ENCODE measurements at places on chromosomes 7 and 10.

GRCh38 chr10:122864194-122864592 lies 15.2 kb downstream of the FAM24B start:
- DNase-seq: no peak

DNA sequence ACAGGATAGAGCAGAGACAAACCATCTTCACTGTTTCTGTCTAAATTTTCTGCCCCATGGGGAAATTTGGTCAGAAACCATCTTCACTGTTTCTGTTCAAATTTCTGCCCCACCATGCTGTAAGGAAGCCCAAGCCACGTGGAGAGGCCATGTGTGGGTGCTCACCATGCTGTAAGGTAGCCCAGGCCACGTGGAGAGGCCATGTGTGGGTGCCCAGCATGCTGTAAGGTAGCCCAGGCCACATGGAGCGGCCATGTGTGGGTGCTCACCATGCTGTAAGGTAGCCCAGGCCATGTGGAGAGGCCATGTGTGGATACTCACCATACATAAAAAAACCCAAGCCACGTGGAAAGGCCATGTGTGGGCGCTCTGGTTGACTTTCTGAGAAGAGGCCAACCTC lies 1088.7 kb upstream of the AUTS2 start:
- DNase-seq: no peak

DNA sequence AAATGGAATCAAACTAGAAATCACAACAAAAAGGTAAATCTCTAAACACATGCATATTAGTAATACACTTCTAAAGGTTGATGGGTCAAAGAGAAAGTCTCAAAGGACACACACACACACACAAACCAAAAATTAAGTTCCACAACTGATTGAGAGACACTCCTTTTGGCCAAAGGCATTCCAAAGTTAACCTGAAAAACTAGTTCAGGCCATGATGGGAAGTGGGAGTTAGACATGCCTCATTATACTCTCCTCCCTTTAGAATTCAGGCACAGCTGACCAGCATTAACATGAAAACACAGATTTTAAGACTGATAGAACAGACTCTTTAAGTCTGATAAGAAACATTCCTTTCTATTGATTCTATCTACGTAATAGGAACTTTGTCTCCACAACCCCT lies 332.4 kb upstream of the IGFBP3 start:
- DNase-seq: no peak

DNA sequence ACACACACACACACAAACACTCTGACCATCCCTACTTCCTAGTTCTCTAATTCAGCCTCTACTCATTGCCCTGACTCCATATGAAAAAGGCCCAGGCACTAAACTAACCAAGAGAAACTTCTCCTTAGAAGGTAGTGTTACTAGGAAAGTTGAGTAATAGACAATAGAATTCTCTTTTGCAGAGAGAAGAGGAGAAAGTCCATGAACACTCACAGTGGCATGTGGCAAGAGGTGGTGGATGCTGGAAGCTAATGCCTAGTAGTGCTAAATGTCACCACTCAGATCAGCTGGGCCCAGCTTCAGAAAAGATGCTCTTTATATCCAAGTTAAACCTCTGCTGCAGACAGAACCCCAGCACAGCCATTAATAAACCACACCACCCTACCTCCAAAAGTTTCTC lies 58.2 kb downstream of the SORBS1 start:
- no peak for DNase-seq

- no peak for DNase-seq
Measured at GRCh38 chr7:22853674-22854157, 31.1 kb upstream of the TOMM7 start.

DNA sequence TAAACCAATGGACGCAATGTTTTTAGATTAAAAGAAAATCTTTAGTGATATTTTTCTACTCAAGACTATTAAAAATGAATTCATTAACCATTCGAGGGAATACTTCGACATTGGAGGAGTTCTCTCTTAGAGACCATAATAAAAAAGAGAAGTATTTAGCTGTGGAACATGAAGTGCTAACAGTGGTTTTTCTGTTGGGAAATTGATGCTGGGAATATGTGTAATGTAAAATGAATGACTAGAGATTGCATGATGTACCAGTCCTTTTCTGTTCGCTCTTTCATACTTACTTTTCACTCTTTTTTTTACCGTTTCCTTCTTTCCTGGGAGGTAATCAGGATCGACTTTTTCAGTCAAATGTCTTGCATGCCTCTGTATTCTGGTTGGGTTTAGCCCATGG lies 41.3 kb downstream of the ST7 start:
- DNase-seq: no peak

GRCh38 chr10:75018686-75019307 lies 92.7 kb upstream of the SAMD8 start:
- no peak for DNase-seq

- DNase-seq: no peak
Measured at GRCh38 chr7:4343272-4344247, 338.5 kb upstream of the FOXK1 start.

- no peak for DNase-seq
Measured at GRCh38 chr10:4262870-4263600, 478.0 kb upstream of the KLF6 start.

GRCh38 chr7:92415225-92415624 lies 32.1 kb upstream of the GATAD1 start:
- no peak for DNase-seq

DNA sequence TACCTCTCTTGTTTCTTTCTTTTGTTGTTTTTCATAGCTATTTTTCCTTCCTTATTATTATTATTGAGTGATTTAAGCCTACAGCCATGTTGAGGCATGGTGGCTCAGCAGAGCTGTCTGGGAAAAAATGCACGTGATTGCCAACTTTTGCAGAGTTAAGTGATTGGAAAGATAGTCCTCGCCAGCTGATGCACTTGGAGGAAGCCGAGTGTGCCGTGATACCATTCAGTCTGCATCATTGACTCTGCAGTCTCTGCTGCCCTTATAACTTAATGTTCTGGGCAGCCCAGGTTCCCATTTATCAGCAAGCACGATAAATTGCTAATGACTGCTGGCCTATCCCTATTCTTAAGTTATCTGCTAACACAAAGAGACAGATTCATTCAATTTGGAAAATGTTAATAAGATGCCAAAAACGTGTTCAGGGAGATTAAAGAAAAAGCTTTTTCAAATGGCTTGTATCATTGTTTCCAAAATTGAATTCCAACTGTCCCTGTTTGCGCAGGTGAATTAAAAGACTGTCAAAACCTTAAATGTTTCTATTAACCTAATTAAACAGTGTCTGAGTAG lies 232.9 kb upstream of the NPY start:
- DNase-seq: no peak

DNA sequence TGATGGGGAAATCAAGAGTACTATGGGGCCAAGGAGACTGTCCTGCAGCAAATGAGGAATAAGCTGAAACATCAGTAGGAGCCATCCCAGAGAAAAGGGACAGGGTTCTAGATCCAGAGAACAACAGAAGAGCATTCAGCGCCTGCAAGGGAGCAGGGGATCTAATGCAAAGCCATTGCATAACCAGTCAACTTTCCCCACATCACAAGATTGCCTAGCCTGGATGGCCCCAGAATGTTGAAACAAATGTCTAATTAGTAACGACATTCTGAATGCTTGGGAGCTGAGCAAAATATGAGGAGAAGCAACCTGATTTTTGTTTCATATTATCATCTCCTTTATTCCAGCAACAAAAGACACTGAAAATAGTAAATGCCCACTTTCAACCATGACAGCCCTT lies 2.7 kb upstream of the MPP7 start:
- DNase-seq: no peak

GRCh38 chr7:77910124-77910523 lies 111.6 kb downstream of the PHTF2 start:
- no peak for DNase-seq

GRCh38 chr7:81769891-81770727 lies at the start of gene HGF:
Gene HGF (minus strand): TSS chr7:81770047. CDS start chr7:81769971, 76 bp downstream.
- no peak for DNase-seq

- no peak for DNase-seq
Measured at GRCh38 chr10:129491123-129491734, 24.2 kb downstream of the MGMT start.

GRCh38 chr10:85458324-85458723 lies 908.3 kb downstream of the GRID1 start:
- no peak for DNase-seq

DNA sequence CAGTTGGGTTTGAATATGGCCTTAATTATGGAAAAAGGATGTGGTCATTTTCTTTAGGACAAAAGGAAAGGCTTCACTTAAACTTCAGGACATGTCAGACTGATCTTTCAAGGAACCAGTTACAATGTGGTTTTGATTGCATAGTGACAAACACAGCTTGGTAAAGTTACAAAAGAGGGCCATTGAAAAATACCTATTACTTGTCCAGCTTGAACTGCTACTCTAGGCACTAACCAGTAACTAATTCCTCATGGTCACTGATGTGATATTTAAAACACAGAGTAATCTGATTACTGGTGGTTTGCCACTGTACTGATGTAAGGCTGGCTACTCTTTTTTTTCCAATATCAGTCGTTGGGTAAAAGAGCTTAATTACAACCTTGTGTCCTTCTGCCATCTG lies 22.6 kb downstream of the TES start:
- no peak for DNase-seq

DNA sequence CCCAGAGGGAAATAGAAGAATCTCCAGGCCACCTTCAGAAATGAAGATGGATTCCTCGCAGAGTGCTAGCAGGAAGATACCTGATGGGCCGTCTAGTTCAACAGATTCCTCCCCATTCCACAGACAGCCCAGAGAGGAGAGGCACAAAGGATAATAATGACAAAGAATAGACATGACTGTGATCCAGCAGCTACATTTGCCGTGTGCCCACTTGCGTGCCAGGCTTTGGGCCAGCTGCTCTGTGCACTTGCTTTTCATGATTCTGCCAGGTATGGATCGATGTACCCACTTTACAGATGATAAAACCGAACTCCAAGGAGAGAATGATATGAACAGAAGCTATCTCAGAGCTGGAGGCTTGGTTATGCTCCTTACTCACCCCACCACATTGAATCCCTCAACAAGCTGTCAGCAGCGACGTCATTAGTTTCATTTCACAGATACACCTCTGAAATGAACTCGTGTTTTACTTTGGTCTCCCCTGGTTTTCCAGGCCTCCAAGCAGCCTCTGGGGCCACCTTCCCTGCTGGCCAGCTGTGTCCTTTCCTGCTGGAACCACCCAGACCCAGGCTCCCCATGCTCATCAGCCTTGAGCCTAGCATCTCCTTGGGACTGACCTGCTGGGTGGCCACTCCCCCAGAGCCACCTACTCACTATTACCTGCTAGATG lies 11.9 kb upstream of the WDFY4 start:
- no peak for DNase-seq

- DNase-seq: no peak
Measured at GRCh38 chr10:95606922-95607321, 45.8 kb upstream of the SORBS1 start.

- DNase-seq: no peak
Measured at GRCh38 chr7:114663502-114663901, 248.9 kb downstream of the FOXP2 start.

DNA sequence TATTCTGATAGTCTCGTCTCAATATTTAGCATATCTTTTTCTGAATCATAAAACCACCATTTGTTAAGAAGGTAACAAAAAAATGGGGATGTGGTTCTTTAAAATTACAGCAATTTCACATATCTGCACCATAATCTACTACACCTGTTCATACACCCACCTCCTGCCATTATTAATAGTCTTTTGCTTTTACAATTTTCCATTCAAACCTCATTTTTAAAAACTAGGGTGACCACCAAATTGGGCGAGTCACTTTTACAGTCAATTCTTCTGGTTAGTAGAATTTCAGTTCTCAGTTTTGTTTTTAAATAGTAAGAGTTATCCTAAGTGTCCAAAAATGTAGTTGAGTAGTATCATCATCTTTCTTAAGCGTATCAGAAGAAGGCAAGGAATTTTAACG lies 48.4 kb upstream of the GSAP start:
- DNase-seq: no peak

DNA sequence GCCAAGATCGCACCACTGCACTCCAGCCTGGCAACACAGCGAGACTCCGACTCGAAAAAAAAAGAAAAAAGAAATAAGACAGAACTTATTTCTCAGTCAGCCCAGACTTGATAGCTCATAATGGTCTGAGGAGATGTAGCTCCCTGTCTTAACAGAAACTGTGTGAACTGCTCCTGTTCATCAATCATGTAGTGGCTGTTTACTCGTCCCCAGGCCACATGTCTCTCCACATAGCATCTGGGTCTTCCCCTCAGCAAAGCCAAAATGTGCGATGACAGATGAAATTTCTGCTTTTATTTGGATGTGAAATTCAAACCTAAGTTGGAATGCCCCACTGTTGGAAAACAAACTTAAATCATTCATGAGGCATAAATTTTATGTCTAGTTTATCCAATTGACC lies 219.0 kb downstream of the CACNA2D1 start:
- no peak for DNase-seq

DNA sequence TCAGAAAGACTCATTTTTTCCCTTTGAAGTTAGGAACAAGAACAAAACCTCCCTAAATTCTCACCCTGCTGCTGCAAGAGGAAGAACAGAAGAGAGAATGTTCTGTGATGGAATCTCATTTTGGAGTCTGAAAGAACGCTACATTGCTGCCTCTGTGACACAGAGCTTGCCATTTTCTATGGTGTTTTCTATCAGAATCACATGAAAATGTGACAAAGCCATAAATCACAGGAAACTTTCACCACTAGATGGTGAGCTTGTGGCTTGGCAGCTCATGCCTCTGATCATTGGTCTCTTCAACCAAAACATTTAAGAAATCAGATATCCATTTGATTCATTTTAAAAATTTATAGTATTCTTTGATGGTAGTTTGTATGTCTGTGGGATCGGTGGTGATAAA lies 82.9 kb downstream of the CADPS2 start:
- no peak for DNase-seq

DNA sequence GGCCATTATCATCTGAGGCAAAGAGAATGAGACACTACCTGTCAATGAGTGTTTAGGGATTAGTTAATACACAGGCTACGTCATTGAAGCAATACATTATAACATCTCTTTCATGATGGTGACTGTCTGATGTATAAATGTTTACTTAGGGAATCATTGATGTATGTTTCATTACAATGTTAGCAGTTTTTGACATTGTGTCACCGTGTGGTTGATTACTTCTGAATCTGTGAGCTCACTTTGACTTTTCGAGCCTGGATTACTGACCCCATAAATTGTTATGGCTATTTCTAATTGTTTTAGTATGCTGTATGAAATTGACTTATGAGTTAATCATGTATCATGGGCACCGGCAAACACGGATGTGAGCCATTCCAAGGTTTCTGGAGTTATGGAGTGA lies 494.0 kb downstream of the MAGI2 start:
- DNase-seq: no peak

DNA sequence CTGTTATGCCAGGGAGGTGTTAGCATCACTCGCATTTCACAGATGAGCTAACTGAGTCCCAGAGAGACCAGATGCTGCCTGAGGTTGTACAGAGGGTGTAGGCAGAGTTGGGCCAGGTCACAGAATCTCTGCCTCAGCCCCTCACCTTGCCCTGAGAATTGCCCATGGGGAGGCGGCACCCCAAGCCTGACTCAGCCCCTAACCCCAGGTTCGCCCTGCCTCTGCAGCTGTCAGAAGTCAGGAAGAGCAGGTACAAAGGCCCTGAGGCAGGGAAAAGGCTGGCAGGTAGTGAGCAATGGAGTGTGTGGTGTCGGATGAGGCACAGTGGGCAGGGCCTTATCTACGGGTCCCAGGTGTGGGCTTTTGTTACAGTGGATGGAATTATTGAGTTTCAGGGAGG lies 79.4 kb downstream of the MYL10 start:
- no peak for DNase-seq

GRCh38 chr7:251446-252175 lies 38.4 kb upstream of the FOXL3 start:
- DNase-seq: no peak

All from type B pancreatic cell (in vitro differentiated cells).